Lower lobe of right lung (tissue), 2 donors: ENCODE measurements at places on chromosomes 13 and 19.

- DNase-seq, result no peak
Measured at GRCh38 chr19:14418856-14419105, 360 bp downstream of the DDX39A start.

DNA sequence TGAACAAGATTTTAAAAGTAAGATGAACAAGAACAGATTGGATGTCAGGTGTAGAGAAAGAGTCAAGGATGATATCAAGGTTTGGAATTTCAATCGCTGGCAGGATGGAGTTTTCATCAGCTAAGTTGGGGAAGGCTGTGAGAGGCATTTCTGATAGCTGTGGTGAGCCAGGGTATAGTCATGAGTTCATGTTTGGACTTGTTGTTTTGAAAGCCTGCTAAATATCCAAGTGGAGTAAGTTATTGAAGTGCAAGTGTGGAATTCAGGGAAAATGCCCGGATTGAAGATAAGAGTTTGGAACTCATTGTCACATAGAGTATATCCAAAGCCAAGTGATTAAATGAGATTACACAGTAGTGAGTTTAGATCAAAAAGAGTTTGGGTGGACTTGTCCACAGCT is 11.0 kb upstream of the EPSTI1 start:
- DNase-seq, result no peak

DNA sequence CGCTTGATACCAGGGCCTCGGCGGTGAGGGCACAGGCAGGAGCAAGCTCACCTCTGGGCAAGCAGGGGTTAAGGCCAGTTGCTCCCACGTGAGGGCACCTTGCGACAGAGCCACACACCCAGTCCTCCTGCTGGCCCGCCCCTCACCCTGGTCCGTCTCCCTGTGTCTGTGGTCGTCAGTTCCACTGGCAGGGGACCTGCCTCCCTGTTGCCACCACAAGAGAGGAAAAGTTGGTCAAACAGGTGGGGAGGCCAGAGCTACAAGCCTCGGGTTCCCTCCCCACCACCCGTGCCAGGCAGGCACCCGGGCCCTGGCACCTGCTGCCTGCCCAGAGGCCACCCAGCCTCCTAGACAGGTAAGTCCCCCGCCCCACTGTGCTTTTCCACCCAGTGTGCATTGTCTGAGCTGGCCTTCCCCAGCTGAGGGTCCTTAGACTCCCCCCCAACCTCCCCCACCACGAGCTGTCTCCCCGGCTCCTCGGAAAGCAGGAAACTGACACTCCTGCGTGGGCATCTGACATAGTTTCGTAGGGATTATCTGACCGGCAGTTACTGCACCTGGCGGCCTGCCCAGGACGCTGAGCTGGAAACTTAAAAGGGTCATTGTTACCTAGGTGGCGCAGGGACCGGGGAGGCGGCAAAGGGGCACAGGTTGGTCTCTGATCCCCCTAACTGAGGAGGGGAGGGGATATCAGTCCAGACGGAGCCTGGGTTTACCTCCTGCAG is at the start of gene TJP3:
TSS of gene TJP3 (plus strand) at position 178 of the 725 bp plus-strand sequence. CDS start 20,049 bp downstream, outside the sequence.
- peak; percentile 87 for DNase-seq

- DNase-seq, result peak; percentile 39
Measured at GRCh38 chr13:114108141-114108761, 24.2 kb downstream of the RASA3 start.

DNA sequence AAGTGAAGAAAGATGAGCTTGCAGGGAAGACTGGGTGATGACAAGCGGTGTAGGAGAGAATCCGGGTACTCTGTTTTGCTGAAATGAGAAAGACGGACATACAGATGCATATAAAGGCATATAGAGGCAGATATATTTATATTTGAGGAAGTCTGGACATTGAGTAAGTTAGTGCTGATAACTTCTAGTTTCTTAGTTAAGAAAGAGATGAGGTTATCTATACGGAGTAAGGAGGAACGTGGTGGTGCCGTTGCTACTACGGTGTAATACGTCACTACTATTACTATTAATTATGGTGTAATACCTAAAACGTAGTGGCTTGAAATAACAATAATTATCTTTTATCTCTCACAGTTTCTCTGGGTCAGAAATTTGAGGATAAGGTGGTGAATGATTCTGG is 9.8 kb upstream of the CPB2 start:
- DNase-seq, result no peak

DNA sequence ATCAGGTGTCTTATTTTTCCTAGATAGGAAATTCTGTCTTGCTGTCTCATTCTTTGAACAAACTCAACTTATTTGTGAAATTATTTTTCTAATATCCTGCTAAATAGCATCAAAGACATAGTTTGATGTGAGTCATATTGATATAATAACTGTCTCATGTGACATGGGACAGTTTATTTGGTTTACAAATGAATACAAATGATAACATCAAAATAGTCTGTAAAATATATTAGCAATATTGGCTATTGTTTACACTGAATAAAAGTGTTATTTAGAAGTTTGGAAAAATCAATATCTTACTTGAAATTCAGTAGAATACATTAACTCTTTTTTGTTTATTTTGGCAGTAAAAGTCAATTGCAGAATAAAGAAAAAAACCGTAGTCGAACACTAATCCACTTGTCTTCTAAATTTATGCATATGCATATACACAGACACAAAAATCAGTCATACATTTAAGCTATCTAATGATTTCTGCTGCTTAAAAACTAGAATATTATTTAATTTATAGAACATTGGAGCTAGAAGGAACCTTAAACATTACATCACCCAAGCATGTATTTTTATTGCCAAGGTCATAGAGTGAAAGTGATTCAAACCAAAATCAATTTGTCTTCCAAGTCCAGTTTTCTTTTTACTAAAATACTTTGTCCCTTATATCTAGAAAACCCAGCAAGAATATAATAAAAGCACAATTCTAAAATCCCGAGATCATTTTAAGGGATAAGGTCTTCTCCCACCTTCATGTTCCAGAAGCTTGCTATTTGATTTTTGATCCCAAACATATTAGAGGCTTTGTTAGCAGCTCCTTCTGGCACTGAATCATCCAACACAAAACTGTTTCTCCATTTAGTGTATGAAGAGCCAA is 776.5 kb upstream of the SLITRK1 start:
- no peak for DNase-seq

DNA sequence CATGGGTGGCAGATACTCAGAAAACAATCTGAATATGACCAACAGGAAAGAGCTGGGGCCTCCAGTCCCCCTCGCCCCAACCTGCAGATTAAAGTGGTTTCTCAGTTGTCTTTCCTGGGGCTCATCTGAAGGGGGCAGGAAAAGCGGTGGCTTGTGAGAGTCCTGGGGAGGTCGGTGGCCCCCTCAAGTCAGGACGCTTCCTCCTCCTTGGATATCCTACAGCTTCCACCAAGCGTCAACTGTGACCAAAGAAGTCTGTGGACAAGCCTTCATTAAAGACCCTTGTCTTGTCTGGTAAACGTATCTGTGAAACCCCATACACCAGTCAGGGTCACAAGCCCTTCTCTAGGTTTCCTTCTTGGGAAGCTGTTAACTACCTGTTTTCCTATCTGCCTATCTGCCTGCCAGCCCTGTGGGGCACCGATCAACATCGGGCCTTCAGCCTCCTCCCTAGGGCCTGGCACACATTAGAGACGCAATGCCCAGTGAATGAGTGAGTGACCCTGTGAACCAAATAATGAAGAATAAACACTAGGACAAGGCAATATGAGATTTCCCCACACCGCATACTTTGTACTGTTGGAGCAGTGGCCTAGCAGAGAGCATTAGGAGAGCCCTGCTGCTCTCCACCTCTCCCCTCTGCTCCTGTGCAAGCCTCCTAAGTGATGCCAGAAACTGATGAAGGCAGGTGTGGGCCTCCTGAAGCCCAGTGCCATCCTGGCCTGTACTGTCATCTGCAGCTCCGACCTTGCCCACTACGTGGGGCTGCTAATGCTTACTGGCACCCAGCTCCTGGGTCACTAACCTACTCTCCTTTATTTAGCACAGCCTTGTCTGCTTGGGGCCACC is 1317.8 kb downstream of the UQCRFS1 start:
- DNase-seq, result no peak

DNA sequence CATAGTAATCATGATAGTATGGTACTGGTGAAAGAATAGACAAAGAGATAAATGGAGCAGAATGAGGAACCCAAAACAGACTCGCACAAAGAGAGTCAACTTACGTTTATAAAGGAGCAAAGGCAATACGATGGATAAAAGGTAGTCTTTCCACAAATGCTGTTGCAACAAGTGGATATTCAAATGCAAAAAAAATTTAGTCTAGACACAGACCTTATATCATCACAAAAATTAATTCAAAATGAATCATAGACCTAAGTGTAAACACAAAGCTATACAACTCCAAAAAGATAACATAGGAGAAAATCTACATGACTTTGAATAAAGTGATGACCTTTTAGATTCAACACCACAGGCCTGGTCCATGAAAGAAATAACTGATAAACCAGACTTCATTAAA is 131.6 kb downstream of the KL start:
- DNase-seq, result no peak

- DNase-seq, result no peak
Measured at GRCh38 chr13:66344805-66345517, 885.2 kb downstream of the PCDH9 start.

GRCh38 chr19:29884466-29884865 is 57.6 kb upstream of the URI1 start:
- DNase-seq, result no peak

DNA sequence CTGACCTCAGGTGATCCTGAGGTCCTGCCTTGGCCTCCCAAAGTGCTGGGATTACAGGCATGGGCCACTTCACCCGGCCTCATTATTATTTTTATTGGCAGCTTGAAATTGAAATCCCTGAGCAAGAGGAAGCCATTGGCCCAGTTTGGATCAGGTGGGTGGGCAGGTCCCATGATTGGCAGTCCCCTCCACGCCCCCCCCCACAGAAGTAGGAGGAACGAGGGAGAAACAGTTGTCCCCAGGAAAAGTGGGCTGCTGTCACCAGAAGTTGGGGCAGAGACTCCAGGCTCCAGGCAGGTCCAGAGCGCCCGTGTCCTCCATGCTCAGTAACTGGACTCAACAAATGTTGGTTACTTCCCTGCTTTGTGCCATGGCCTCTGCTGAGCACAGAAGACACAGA is 70.4 kb downstream of the SIPA1L3 start:
- DNase-seq, result peak; percentile 5

- DNase-seq, result peak; percentile 75
Measured at GRCh38 chr13:24264976-24265375, 44.4 kb upstream of the C1QTNF9 start.

DNA sequence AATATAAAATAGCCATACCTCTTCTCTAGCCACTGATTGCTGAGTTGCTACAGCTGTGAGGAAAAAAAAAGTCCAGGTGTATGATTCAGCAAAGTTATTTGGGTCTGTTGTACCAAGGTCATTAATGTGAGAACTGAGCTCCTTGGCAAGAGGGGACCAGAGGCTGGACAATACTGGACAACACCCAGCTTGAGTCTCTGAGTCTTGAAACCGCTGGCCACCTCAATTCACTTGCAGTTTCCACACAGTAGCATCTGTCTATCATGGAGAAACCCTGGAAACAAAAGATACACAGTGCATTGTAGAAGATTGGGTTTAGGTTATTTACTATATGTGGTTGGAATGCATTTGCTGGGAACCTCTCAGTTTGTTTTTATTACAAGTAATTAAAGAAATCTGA is 60.4 kb downstream of the WDFY2 start:
- no peak for DNase-seq

GRCh38 chr13:32445461-32445860 is 17.5 kb upstream of the N4BP2L1 start:
- no peak for DNase-seq

- no peak for DNase-seq
Measured at GRCh38 chr13:87094646-87095045, 576.5 kb upstream of the SLITRK5 start.

DNA sequence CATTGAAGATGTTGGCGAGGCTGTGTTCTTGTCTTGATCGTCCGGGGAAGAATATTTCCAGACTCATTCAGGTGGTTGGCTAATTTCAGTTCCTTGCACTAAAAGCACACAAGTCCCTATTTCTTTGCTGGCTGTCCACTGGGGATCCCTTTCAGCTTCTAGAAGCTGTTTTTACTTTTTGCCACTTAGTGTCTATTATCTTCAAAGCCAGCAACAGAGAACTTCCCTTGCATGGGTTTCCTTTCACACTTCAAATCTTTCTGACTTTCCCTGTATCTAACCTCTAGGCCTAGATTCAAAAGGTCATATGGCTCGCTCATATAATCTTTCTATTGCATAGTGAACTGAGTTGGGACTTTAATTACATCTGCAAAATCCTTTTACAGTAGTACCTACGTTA is 215.3 kb upstream of the PCDH9 start:
- no peak for DNase-seq

DNA sequence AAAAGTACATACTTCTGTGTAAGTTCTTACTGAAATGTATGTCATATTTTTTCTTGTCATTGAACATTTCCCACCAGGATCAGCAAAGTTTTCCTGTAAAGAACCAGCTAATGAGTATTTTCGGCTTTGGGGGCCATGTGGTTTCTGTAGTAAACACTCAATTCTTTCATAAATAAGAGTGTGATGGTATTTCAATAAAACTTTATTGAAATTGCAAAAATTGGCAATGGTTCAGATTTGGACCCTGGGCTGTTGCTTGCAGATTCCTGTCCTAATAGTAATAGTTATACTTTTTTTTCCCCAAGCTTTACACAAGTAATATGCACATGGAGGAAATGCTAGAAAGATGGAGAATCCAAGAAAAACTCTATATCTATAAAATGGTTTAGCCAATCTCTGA is 83.7 kb downstream of the ZNF536 start:
- no peak for DNase-seq

DNA sequence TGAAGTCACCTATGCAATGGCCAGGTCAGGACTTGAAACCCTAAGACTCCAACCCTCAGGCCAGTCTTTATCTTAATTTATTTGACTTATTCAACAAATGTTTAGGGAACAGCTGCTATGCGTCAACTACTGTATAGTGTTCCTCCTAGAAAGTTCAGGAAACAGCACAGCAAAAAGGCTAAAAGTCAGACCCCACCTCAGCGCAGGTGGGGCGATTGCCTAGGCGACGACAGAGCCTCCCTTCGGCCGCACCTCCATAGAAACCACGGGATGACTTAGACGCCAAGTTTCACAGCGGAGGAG is 502 bp downstream of the VRK3 start:
- no peak for DNase-seq

DNA sequence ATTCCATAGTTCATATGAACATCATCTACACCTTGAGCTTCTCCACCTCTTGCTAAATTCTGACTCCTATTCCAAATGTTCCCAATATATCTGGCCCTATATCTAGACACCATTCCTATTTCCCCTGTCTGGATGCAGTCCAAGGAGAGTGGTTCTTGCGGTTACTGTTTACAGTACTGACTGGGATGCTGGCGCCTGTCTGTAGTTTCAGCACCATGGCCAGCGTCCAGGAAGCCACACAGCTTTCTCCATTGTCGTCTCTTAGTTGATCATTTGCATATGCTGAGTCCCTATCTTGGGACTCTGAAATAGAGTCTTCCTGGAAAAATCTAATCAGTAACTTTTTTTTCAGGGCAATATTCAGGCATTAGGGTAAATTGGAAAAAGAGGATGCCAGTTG is 14.9 kb downstream of the LAIR2 start:
- DNase-seq, result peak; percentile 53

GRCh38 chr13:41212881-41213280 is 18.5 kb upstream of the KBTBD7 start:
- DNase-seq, result no peak
